Kidney glomerular epithelial cell (primary cell): ENCODE measurements at places on chromosomes 16 and 17.

GRCh38 chr17:66542967-66543520 is 240.6 kb downstream of the PRKCA start:
- DNase-seq: peak; percentile 72

GRCh38 chr16:86343027-86343795 is 167.1 kb upstream of the FOXF1 start:
- no peak for DNase-seq

- DNase-seq: no peak
Observed at GRCh38 chr17:13484020-13484419, 117.7 kb downstream of the HS3ST3A1 start.

- DNase-seq: no peak
Observed at GRCh38 chr16:28930652-28931051, 1.1 kb upstream of the CD19 start.

GRCh38 chr17:80254396-80255251 is 6.0 kb upstream of the RNF213 start:
- peak; percentile 98 for DNase-seq

GRCh38 chr16:53456625-53457024 is 22.4 kb downstream of the RBL2 start:
- DNase-seq: no peak

DNA sequence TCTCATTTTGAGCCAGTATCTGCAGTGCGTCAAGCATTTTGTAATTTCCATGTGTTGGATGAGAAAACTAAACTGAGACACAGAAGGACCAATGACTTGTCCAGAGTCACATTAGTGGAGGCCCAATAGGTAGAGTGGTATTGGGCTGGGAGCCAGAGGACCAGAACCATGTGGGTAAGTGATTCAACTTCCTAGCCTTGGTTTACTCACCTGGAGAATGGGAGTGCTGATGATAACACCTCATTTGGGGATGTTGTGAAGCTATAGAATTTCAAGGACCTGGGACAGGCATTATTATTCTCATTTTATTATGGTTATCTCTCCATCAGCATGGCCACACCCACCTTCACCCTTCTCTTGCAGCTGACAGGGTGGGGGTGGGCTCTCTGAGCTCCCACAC is 8.1 kb downstream of the CPNE2 start:
- DNase-seq: no peak

GRCh38 chr16:687499-687898 is 2.7 kb downstream of the WDR24 start:
- DNase-seq: no peak

GRCh38 chr17:47674499-47674898 is 19.5 kb upstream of the TBKBP1 start:
- no peak for DNase-seq

DNA sequence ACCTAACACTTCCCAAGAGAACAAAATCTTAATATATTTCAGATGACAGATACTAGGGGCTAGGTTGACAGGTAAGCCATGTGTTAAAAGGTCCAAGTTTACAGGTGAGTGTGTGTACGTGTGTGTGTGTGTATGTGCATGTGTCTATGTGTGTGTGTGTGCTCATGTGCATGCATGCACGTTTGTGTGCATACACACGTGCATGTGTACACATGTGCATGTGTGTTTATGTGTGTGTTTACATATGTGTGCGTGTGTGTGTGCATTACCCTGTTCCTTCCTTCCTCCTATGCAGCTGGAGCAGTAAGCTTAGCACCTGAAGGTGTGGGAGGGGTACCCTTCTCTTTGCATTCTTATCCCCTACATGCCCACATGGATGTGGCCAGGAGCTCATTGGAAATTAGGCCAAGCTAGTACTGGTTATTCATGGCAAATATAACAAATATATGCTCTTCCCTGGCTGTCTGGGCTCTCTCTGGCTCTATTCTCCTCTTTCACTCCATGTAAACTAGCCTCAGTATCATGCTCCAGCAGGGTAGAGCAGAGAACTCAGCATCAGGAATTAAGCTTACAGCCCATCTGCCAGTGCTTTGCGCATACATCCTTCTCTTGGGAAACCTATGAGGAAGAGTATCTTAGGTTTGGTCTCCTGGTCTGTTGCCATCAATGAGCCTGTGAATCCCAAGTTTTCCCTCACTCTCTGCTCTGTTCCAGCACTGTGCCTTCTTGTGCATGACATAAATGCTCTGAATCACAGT is 258.0 kb upstream of the MYOCD start:
- DNase-seq: no peak

DNA sequence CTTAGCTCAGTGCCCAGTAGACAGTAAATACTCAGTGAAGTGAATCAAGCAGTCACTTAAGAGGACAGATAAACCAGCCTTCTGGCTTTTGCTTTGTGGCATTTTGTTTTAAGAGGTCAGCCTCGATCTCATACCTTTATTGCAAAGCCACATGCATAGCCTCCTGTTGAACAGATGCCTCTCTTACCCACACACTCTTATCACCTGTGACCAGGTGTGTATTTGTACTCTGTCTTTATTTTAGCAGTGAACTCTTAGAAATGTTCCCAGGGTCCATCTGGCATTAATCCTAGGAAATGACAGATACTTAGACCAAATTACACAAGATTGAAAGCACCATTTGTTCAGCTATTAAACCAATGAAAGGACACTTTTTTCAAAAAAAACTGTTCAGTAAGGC is 1426.5 kb downstream of the CDH11 start:
- DNase-seq: no peak

GRCh38 chr17:58083491-58084316 is 485 bp downstream of the DYNLL2 start:
- DNase-seq: no peak

- DNase-seq: no peak
Observed at GRCh38 chr16:10609402-10609774, 29.0 kb upstream of the EMP2 start.

DNA sequence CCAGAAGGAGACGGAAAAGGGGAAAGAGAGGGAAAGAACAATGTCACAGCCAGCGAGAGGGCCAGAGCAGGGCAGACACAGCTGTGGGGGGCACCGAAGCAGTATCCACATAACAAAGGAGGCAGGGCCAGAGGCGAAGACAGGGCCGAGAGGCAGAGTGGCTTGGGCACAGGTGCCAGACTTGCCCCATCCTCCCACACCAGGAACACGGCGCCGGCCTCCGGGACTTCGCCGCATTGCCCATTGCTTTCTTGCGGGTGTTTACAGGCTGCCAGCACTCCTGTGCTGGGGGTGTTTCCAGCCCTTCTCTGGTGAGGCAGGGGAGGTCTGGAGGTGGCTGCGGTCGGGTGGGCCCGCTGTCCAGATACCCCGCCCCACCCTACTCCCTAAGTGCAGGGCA is 78.0 kb downstream of the ENGASE start:
- DNase-seq: no peak
